ENCODE measurements at places on chromosomes 12 and 14.

- DNase-seq = no peak
These were observed 279.7 kb downstream of the ZFP36L1 start for GRCh38 chr14:68513137-68513536.

DNA sequence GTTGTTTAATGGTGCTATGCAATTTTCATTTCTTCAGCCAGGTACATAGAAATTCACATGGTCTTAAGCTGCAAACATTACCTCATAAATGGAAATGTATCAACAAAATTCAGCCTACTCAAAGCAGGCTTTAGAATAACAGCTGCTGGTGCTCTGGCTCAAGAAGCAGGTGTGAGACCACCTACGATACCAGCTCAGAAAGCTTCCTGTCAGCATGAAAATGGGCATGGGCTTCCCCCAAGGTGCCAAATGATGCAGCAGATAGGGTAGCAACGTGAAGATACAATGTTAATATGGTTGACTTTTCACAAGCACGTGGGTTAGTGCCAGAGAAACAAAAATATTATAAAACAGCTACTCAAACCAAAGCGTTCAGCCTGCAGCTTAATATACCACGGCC lies 343.4 kb upstream of the PRICKLE1 start:
- no peak for DNase-seq

DNA sequence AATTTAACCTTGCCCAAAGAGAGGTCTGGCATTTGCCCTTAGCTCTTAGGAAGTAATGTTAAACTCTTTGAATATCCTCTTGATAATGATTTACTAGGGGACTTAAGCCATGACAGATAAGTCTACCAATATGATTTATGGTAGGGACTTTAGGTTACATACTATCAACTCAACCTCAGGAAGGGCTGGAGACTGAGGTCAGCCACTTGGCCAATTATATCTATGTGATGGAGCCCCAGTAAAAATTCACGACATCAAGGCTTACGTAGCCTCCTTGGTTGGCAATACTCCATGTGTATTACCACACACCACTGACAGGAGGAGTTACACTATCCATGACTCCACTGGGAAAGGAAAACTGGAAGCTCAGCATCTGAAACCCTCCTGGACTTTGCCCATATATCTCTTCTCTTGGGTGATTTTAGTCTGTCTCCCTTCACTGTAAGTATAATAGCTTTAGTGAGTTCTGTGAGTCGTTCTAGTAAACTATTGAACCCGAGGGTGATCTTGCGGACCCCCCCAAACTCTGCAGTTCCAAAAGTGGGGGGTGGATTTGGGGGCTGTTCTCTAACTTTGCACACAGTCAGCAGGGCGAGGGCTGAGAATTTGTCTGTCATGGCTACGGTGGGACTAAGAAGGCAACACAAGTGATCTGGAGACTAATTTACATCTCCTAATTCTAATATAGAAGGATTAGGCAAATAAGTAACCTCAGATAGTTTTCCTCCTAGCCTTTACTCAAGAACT lies 62.3 kb downstream of the R3HDM2 start:
- DNase-seq = no peak

GRCh38 chr14:30958555-30959407 lies 66.7 kb upstream of the AP4S1 start:
- DNase-seq = no peak

- no peak for DNase-seq
These were observed 439.9 kb downstream of the EGLN3 start for GRCh38 chr14:33510991-33511390.

DNA sequence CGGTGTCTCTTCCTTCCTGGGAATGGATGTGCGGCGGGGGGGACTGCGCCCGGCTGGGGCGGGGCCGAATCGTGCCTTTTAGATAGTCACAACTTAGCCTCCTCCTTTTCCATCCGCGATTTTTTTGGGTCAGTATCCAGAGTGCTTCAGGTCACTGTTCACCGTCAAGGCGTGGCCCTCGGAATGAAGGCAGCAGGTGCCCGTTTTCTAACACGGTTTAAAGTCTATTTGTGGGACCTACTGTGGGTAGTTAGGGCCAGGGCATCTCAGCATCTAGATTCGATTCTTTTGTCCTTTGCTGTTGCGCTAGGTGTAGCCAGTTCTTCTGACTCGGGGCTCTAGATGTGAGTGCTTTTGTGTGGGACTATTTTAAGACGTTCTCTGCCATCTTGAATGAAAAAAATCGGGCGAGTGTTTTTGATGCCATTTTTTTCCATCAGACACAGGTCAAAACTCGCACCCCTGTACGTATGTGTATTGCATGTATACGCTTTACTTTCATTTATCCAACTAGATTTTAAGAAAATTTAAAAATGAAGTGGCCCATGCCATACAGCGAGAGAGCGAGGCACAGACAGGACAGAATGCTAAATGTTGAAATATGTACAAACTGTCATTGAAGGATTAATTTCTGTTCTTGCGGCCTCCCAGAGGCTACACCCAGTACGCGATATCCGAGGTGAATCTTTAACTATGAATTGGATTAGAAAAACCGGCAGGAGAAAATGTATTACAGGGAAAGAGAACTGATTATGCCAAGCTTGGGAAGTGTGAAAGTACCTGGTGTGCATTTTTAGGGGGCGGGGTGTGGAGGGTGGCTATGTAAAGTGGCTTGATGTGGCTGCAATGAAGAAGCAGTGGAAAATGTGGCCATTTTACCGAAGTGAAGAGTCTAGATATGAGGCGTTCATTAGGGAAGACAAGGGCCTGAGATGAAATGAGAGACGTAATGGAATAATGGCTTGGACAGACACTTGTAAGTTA lies 835 bp downstream of the VEZT start:
- no peak for DNase-seq

DNA sequence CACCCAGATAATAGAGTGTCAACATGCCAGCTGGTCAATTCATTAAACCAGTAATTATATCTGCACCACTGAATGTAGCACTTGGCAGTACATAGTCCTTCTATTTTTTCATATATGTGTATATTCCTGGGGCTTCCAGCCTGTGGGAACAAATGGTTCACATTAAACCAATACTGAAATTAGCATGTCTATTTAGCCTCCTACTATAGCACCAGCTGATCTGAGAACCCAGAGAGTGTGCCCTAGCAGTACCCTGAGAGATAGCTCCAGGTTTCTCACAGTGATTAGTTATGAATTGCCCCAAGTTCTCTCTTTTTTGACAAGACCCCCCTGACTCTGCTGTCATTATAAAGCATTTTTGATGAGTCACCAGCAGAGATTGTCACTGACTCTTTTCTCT lies 1097.3 kb upstream of the FLRT2 start:
- no peak for DNase-seq

GRCh38 chr14:55433880-55434804 lies 6.3 kb downstream of the TBPL2 start:
- DNase-seq = no peak

GRCh38 chr12:89348894-89349699 lies 3.2 kb downstream of the DUSP6 start:
- DNase-seq = no peak

GRCh38 chr12:76113800-76114757 lies 29.6 kb upstream of the NAP1L1 start:
- no peak for DNase-seq

GRCh38 chr12:103422746-103423515 lies 72.8 kb downstream of the C12orf42 start:
- no peak for DNase-seq

GRCh38 chr14:53879747-53880146 lies 76.9 kb downstream of the BMP4 start:
- DNase-seq = no peak

- no peak for DNase-seq
These were observed 644 bp downstream of the NAB2 start for GRCh38 chr12:57089271-57090245.

DNA sequence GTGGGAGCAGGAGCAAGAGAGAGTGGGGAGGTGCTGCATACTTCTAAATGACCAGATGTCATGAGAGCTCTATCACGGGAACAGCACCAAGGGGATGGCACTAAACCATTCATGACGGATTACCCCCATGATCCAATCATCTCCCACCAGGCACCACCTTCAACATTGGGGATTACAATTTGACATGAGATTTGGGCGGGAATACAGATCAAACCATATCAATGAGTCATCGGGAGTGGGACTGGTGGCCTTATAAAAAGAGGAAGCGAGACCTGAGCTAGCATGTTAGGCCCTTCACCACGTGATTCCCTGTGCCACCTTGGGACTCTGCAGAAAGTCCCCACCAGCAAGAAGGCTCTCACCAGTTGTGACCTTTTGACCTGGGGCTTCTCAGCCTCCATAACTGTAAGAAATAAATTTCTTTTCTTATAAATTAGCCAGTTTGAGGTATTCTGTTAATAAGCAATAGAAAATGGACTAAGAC lies 28.7 kb downstream of the COX8C start:
- DNase-seq = no peak

GRCh38 chr12:108080363-108080762 lies 48.7 kb upstream of the WSCD2 start:
- DNase-seq = no peak

DNA sequence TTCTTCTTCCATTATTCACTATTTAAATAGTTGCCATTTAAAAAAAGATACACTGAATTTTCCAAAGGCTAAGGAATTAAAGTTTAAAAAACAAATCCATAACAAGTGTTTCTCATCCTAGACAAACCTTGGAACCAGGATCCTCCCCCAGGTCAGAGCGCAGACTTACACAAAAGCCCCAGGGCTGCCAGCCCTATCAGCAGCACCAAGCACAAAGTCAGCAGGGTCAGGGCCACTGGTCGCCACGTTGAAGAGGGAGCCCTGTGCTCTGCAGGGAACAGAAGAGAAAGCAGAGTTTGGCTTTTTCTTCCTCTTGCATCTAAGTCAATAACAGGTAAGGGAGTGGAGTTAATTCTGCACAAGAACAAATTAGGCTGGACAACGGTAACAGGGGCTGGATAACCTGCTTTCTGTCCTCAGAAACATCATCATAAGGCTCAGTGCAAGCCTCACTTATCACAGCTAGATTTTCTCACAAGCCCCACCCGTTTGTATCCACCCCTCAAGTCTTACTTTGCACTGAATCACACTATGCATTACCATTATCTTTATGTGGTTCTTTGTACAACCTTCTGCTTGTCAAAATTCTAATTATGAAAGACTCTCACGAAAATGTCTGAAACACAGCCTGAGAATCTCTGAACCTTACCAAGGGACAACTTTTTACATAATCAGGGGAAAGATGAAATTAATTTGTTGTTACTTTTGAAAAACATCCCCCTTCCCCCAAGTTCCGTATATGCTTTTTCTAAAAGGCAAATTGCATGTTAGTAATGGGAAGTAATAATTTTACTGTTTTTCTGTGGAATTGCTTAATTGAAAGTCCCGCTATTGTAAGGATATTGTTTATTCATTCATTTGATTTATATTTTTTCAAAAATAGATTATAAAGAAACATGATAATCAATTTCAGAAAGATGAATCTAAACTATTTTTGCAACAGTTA lies 9.6 kb downstream of the CLEC1A start:
- no peak for DNase-seq

- DNase-seq = no peak
These were observed 321.5 kb downstream of the CACNA1C start for GRCh38 chr12:2374092-2374906.

GRCh38 chr12:110199339-110200123 lies 75.4 kb downstream of the IFT81 start:
- DNase-seq = peak; percentile 57

GRCh38 chr14:85115921-85116320 lies 414.0 kb upstream of the FLRT2 start:
- no peak for DNase-seq

DNA sequence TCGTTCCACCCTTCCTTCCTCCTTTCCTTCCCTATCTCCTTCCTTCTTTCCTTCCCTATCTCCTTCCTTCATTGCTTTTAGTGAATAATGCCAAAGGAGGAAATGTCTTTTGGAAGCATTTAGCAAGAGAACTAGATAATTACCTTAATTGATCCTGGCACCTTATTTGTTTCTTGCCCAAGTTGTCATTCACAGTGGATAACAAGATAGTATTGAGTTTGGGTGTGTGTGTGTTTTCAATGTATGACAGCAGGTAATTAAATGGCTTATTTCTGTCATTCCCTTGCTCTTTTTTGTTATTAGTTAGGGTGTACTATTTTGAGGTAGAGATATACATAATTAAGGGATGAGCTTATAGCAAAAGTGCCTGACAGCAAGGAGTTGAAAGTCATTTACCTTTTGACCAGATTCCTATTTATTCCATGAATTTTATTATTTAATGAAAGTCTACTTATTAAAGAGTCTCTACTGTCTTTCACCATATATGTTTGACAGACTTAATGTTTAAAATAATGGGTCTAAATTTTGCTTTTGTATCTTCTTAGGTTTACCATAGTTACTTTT lies 30.2 kb downstream of the EID3 start:
- DNase-seq = no peak

GRCh38 chr14:57390806-57391516 lies 575 bp downstream of the NAA30 start:
- no peak for DNase-seq

GRCh38 chr14:105908481-105908911 lies 382.1 kb downstream of the TMEM121 start:
- no peak for DNase-seq

DNA sequence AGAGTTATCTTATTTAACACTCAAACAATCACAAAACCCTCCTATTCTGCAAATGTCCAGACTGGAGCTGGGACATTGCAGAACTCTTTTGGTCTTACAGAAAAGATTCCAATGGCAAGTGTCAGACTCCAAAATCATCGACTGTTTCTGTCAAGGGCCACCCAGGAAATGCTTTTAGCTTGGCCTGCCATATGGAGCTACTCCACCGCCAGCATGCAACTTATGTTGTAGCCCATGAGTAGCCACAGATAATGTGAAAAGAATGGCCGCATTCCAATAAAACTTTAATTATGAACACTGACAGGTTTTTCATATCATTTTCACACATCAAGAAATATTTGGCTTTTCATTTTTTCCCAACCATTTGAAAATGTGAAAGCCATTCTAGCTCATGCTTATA lies 57.5 kb downstream of the SYNE3 start:
- no peak for DNase-seq

DNA sequence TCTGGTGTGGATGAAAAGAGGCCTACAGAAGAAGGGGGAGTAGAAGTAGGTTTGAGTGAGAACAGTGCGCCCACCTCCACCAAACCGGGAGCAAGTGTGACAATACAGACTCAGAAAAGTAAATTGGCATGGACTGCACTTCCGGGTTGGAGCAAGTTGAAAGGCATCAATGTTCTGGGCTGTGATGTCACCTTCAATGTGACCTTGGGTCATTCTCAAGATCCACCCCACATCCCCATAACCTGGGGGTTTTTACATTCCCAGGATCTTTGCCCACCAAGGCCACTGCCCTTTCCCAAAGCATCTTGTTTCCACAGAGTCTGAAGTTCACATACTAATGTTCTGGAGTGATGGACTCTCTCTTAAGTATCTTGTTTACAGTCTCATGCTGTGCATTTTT lies 5.3 kb upstream of the GZMB start:
- DNase-seq = no peak

Data from smooth muscle cell of the brain vasculature (primary cell).